ENCODE measurements at places on chromosomes 7 and 10.
A peak's percentile ranks its signal among the peaks of the same experiment; 100 is the strongest.

DNA sequence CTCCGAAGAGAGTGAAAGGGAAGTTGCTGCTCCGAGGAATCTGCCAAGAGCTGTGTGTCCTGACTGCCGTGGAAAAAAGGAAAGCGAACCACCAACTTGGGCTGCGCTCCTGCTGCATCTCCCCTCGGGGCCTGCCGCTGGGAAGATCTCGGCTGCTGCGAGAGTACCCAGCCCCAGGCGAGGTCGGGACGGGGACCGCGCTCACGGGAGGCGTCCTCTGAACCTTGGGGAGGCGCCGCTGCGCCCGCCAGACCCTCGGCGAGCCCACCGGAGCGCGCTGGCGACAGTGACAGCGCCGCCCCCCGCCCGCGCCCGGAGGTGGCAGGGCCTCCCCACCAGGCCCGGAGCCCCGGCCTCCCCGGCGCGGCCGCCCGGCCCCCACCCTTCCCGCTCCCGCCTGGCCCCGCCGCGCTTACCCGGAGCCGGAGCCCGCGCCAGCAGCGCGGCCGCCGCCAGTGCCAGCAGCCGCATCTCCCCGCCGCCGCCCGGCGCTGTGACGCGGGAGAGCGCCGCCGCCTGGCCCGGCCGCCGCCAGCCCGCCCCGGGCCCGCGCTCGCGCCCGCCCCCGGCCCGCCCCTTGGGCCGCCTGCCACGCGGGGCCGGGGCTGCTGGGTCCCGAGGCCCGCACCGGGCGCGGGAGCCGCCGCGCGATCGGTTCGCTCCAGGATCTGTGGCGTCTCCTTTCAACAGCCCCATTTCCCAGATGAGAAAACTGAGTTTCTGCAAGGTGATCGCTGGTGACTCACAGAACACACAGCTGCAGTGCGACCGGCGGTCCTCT, at the start of gene VSTM4:
TSS of gene VSTM4 (minus strand) at position 508 of the 781 bp plus-strand sequence. CDS start at position 471, 37 bp downstream.
- peak; percentile 23 for DNase-seq

DNA sequence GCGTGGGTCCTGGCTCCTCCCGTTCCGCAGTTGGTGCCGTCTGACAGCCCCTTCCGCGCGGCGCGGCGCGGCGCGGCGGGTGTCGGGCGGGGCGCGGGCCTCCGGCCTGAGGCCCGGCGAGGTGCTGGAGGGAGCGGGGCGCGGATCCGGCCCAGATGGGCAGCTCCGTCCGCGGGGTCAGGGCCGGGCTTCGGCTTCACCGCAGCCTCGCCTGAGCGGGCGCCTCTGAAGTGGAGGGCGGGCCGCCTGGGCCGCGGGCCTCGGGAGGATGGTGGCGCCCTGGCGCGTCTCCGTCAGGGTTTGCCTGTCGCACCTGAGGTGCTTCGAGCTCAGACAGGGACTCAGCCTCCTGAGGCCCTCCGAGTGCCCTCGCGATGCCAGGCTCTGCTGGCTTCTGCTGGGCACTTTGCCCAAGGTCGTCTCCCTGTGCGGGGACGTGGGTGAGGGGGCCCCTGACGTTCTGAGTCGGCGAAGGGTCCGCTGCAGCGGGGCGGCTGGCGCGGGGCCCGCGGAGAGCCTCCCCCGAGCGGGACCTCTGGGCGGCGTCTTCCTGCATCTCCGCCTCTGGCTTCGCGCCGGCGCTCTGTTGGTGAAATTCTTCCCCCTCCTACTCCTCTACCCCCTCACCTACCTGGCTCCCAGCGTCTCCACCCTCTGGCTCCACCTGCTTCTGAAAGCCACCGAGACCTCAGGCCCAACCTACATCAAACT, 473 bp downstream of the ADCK2 start:
- peak; percentile 78 for DNase-seq

- DNase-seq: no peak
These were observed 98.2 kb downstream of the MDFIC start for GRCh38 chr7:115019882-115020605.

GRCh38 chr7:30595436-30596013, 847 bp downstream of the GARS1 start:
- DNase-seq: no peak

DNA sequence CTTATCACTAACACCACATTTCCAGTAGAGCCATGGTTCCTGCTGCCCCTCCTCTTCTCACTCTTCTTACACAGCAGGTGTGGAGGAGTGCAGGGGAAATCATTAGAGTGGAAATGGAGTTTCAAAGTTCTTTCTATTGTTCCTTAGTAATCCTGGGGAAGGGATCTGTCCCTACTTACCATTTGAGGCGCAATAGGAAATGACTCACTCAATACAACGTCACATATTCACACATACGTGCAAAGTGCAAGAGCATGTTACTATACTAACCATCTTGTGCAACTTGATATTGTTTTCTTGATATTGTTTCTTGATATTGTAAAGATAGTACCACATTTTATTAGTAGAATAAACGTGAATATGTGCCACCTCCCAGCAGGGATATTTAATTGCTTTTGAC, 1010.2 kb downstream of the DNAJB9 start:
- no peak for DNase-seq

GRCh38 chr7:6430271-6430940, 17.3 kb downstream of the DAGLB start:
- DNase-seq: no peak

DNA sequence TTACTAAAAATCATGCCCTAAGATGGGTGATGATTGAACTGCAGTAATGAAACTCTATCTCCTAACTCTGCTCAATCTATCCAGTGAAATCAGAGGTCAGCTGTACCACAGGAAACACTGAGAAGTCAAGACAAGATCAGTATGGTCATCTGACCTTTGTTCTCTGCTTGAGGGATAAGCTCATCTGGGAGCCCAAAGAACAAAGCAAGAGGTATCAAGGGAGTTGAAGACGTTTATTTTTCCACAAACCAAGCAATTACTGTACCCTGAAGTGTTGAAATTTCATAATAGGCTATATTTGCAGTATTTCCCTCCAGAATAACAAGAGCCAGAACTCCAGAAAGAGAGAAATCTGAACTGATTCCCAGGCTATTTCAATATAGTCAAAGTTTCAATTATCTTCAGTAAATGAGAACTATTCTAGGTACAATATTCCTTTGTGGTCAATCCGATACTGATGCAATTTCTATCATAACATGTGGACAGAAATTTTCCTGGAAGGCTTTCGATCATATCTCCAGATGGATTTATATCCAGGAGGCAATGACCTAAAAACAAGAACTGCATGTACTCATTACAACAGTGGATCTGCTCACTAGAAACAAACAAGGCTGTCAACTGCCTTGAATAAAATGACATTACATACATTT, 345.3 kb downstream of the TNS3 start:
- no peak for DNase-seq

GRCh38 chr7:39317107-39317506, 249.1 kb upstream of the YAE1 start:
- no peak for DNase-seq

DNA sequence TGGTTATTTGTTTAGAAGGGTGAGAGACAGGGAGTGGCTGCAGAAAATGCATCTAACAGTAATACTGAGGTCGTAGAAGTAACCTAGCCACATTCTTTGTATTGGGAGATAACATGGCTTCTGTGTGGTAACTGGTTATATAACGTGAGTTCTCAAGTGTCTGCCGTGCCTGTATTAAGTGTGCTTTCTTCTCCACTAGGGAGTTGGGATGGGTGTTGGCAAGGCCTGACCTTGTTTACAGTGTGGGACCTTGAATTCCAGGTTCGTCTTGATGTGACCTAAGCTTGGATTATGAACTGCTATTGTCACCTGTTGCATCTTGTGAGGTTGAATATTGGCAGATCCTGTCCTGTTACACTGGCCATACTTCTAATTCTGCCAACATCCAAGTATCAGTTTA, 145.3 kb upstream of the NAMPT start:
- DNase-seq: no peak

GRCh38 chr7:106978425-106979420, 65.8 kb upstream of the PRKAR2B start:
- DNase-seq: no peak

- DNase-seq: no peak
These were observed 53.0 kb upstream of the SEMA3A start for GRCh38 chr7:84247591-84247990.

DNA sequence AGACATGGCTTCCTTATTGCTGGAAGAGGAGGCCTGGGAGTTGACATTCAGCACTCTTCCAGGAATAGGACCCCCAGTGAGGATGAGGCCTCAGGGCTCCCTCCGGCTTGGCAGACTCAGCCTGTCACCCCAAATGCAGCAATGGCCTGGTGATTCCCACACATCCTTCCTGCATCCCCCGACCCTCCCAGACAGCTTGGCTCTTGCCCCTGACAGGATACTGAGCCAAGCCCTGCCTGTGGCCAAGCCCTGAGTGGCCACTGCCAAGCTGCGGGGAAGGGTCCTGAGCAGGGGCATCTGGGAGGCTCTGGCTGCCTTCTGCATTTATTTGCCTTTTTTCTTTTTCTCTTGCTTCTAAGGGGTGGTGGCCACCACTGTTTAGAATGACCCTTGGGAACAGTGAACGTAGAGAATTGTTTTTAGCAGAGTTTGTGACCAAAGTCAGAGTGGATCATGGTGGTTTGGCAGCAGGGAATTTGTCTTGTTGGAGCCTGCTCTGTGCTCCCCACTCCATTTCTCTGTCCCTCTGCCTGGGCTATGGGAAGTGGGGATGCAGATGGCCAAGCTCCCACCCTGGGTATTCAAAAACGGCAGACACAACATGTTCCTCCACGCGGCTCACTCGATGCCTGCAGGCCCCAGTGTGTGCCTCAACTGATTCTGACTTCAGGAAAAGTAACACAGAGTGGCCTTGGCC, 4.3 kb downstream of the PGAM2 start:
- no peak for DNase-seq

Measured in spinal cord (tissue), 10 donors.